ENCODE measurements at places on chromosomes 7 and 10.
A peak's percentile ranks its signal among the peaks of the same experiment; 100 is the strongest.

DNA sequence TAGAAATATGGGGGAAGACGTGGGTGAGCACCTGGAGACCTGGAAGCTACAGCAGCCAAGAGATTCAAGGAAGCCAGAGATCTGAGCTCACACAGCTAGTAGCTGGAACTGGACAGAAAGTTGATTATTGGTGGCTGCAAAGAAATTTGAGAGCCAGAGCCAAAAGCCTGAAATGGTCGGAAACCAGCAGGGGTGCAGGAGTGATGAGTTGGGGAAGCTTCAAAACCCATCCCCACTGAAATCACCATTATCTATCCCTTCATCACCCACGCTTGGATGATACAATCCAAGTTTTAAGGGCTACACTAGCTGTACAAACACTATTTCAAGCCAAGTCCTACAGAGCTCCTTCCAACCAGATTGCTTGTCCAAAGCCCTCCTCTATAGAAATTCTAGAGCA, 296.1 kb upstream of the NEBL start:
- DNase-seq, result no peak

- DNase-seq, result peak; percentile 12
Observed at GRCh38 chr10:74585231-74586087, 240.9 kb upstream of the KAT6B start.

GRCh38 chr7:132393789-132394261, 182.4 kb downstream of the PLXNA4 start:
- DNase-seq, result no peak

DNA sequence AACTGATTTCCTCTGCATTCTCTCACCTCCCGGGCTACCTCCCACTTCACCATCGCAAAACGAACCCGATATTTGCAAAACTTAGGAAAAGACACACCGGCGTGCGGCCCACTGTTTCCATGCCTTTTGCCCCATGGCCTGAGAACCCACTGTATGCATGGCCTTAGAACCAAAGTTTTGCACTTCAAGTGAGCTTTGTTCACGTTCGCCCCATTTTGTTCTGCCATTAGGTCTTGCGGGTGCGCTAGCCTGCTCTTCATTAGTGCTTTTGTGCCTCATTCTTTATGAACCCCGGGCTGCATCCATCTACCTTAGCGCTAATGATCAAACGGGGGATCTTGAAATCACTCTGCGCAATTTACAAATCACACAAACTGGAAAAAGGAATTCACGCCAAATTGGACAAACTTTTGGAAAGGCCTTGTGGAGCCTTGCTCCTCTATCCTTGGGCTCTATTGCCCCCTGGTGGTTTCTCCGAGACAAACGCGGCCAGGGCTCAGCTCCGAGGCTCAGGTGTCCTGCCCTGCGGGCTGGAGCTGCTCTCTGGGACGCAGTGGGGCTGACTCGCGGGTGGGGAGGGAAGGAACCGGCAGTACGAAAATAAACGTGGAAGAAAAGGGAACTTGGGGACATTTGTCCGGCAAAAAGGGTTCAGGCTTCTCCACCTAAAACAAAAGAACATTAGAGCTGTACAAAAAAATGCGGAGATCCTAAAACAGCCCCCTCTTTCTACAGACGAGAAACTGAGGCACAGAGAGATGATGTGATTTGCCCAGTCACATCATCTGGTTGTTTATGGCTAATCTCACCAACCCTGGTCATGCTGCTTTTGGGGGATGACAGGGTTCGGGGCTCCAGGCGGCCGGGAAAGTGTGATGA, 300.4 kb upstream of the NFE2L3 start:
- peak; percentile 38 for DNase-seq

DNA sequence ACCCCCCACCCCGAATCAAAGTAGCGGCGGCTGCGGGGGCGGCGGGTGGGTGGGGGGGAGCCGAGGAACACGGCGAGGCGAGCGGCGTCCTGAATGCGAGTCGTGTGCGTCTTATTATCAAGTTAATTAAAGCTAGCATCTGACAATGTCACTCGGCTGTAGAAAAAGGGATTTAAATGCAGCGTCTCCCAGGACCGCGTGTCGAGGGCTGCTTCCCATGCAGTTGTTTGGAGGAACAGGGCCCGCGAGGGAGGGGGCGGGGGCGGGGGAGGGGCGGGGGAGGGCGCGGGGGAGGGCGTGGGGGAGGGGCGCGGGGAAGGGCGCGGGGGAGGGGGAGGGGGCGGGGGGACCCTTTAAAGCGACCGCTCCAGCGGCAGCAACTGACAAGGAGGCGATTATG, 2.7 kb upstream of the UNCX start:
- DNase-seq, result no peak

- DNase-seq, result peak; percentile 64
Observed at GRCh38 chr7:28408960-28409715, 3.2 kb upstream of the CREB5 start.

GRCh38 chr10:75400771-75401568, 594 bp downstream of the ZNF503 start:
- no peak for DNase-seq
